ENCODE measurements at places on chromosomes 2 and 18. TPM values are rescaled to one million over a fixed set of nuclear protein-coding genes. Genes with fewer than 3 reads are reported as not detected.

CCDC85A gene
- polyA plus RNA-seq, result 0.19 TPM

STAT4 gene
- 31.0 TPM for polyA plus RNA-seq

REG3G gene
- polyA plus RNA-seq, result not detected

DLX2 gene
- not detected for polyA plus RNA-seq

PLA2R1 gene
- polyA plus RNA-seq, result 4.9 TPM

DSG2 gene
- not detected for polyA plus RNA-seq

MYL12B gene
- polyA plus RNA-seq, result 3,265 TPM

ALK gene
- polyA plus RNA-seq, result 0.49 TPM

ZBTB7C gene
- polyA plus RNA-seq, result 1.1 TPM

RPIA gene
- 1.8 TPM for polyA plus RNA-seq

RGPD4 gene
- polyA plus RNA-seq, result not detected

DTNA gene
- 75.9 TPM for polyA plus RNA-seq

PNPT1 gene
- 35.1 TPM for polyA plus RNA-seq

MOCOS gene
- not detected for polyA plus RNA-seq

GCG gene
- not detected for polyA plus RNA-seq

ITGB6 gene
- not detected for polyA plus RNA-seq

PLCD4 gene
- polyA plus RNA-seq, result 13.9 TPM

C2orf78 gene
- not detected for polyA plus RNA-seq

ELMOD3 gene
- 4.9 TPM for polyA plus RNA-seq

IMPACT gene
- 45.0 TPM for polyA plus RNA-seq

HAAO gene
- polyA plus RNA-seq, result not detected

All from Purkinje cell (primary cell).